ENCODE measurements at places on chromosomes 4 and X.

- no peak for DNase-seq
Measured at GRCh38 chr4:184672741-184673140, 23.2 kb downstream of the PRIMPOL start.

DNA sequence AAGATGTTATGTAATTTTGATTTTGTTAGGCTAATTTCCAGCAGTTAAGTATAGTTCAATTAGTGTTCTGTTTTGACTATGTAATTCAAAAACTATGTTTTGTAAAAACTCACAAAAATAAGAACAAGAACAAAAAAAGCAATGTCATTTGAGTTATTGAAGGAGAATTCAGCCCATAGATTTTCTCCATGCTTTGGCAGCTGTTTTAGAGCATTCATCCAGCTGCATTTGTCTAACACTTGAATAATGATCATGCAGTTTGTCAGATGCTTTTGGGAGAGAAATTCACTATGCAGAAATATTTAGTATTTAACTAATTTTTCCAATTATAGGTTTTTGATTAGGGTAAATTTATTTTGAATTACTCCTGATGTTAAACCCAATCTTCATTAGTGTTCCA lies 14.2 kb downstream of the CPE start:
- DNase-seq = no peak

- DNase-seq = no peak
Measured at GRCh38 chr4:186669159-186669731, 54.4 kb downstream of the FAT1 start.

- DNase-seq = no peak
Measured at GRCh38 chr4:185852961-185853360, 41.0 kb upstream of the SORBS2 start.

DNA sequence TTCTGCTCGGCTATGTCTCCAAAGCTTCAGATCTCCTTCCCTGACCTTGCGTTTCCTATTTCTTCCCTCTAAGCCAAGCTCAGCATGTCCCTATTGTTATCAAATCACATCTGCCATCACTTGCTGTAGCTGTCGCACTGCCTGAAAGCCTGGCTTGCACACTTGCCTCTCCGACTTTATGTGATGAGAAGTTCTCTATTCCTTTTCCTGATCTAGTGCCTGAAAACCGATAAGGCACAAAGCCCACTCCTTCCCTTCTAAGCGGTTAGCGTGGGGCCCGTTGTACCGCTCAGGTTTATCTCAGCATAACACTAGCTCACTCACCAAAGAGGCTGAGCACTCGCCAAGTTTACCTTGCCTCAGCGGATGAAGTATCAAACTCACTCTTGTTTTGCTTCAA lies 816 bp downstream of the NMU start:
- no peak for DNase-seq

- DNase-seq = no peak
Measured at GRCh38 chr4:128832243-128832625, 22.7 kb downstream of the JADE1 start.

DNA sequence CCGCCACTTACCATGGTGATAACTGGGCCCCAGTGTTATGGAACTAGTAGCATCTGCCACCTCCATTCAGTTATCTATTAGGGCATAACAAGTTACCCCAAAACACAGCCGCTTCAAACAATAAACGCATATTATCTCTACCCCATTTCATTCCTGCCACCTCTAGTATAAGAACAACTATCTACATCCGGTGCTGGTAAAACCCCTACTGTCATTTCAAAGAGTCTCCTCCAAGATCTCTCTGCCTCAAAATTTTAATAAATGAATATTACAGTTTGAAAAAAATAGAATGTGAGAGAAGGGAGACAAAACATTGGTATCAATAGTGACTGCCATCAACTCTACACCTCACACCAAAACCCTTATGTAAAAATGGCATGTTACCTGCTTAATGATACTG lies 35.5 kb upstream of the RBPJ start:
- no peak for DNase-seq

DNA sequence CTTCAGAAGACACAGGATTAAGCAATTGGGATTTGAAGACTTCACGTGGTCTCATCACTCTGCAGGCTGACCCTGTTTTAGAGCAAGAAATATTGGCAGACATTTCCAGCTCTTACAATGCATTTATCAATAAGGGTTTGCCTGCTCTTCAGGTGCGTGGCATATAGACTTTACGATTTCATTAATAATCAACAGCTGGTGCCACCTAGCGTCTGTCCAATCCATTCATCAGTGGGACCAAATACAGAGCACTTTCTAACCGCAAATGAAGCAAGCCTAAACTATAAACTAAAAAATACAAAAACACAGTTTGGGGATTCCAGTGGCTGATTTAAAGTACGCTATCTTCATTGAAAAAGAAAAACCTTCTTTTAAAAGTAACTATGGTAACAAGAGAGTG lies 125.4 kb upstream of the DMD start:
- no peak for DNase-seq

GRCh38 chr4:183011213-183011907 lies 87.7 kb upstream of the WWC2 start:
- no peak for DNase-seq

DNA sequence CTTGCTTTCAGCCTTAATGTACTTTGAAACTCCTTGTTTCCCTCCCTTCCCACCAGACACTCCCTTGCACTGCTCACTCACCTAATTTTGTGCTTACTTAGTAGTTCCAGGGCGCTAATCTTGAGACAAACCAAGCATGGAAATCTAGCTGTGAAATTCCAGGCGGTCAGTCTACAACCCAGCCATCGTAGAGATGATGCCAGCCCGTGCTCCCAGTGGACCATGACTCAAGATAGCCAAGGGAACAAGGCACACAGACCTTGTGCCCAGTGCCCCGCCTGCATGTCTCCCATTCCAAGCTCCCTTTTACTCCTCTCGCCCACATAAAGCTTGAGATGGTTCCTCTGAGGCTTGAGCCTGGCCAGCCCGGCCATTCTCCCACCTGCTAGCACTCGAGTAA lies 11.1 kb downstream of the TREX2 start:
- no peak for DNase-seq

GRCh38 chr4:150794706-150795105 lies 212.8 kb downstream of the MAB21L2 start:
- DNase-seq = no peak

DNA sequence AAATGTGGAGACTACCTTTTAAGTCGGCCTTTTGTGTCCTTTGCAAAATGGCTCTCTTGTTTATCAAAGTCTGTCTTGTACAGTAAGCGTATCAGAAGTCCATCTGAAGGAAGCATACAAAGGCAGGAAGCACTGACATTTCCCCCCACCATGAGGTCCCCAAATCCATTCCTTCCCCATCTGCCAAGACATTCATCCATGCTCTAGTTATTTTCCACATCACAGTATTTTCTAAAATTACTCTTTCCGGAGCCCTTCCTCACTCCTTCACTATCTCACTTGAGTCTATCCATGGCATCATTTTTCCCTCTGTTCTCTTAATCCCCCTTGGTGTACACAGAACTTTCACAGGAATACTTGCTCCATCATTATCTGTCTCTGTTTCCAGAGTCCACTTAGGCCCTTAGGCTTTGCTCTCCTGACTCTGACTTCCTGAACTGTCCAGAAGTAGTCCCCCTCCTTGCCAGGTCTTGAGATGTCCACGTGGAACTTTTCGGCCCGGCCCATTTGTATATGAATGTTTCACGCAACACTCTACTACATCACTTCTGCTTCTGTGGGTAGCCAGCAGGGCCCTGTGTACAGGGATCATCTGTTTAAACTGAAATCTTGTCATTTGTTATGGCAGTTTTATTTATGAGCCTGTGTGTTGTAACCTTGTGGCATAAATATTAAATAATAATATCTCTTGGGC lies 2.1 kb downstream of the SEL1L3 start:
- DNase-seq = no peak

- no peak for DNase-seq
Measured at GRCh38 chr4:73653695-73654106, 33.5 kb upstream of the RASSF6 start.

DNA sequence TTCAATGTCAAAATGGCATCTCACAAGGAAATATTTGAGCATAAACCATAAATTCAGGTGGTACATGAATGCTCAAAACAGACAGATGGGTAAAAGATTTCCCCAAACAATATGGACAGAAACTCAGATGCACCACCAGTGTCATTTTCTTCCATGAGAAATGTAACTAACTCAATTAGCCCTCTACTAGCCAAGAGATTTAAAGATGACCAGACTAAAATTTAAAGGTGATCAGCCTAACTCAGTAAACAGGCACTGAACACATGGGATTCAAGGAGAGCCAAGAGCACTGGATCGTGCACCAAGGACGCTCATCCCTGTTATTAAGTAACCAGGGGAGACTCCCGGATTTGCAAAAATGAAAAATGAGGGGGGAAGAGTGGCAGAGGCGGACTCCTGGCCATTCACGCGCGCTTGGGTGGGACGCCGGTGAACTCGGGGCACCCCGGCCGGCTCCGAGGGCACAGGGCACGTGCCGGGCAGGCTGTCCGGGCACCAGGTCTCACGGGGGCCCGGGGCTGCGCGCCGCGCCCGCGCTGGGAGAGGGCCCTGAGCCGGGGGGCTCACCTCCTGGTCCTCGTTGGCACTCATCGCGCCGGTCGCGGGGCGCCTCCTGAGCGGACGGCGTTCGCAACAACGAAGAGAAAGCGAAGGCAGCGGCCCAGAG lies 490 bp downstream of the RWDD4 start:
- no peak for DNase-seq

GRCh38 chr4:184479516-184479950 lies 5.2 kb upstream of the IRF2 start:
- DNase-seq = no peak

DNA sequence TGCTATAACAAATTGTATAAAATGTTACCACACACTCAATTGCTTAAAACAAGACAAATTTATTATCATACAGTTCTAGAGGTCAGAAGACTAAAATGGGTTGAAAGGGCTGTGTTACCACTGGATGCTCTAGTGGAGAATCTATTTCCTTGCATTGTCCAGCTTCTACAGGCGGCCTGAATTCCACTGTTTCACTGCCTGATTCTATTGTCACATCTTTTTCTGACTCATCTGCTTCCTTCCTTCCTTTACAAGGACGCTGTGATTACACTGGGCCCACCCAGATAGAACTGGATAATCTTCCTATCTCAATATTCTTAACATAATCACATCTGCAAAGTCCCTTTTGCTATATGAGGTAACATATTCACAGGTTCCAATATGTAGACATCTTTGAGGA lies 19.4 kb upstream of the ARMCX1 start:
- DNase-seq = no peak

GRCh38 chr4:164012396-164013027 lies 518.0 kb downstream of the TMA16 start:
- DNase-seq = no peak

DNA sequence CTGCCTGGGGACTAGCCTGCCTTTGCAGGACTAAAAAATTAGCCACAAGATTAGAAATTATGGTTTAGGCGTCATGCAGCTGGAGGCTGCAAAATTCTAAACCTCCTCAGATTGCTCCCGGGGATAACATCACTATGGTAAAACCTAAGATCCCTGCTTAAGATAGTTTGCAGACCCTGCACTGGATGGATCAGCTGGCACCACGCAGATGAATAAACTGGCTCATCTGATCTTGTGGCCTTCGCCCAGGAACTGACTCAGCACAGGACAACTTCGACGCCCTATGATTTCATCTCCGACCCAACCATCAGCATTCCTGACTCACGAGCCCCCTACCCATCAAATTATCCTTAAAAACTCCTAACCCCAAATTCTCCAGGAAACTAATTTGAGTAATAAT lies 482.4 kb downstream of the SPRY1 start:
- DNase-seq = no peak

- DNase-seq = no peak
Measured at GRCh38 chr4:83255584-83255983, 29.0 kb downstream of the COQ2 start.

- no peak for DNase-seq
Measured at GRCh38 chrX:131918839-131919238, 104.3 kb upstream of the STK26 start.

DNA sequence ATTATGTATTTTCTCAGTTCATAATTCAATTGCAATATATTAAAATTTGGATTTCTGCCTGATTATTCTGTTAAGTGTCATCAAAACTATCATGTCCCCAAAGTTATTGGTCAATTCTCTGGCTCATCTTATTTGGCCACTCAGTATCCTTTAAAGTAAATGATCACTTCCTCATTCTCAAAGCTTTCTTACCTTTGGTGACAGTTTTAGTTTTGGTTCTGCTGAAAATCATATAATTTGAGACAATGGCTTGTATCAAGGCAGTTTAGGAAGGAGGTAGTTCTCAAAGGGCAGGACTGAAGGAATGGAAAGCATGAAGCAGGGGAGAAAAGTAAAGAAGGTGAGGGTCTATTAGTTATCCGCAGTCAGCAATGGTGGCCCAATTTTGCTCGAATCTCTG lies 1832.1 kb downstream of the ARAP2 start:
- DNase-seq = no peak

DNA sequence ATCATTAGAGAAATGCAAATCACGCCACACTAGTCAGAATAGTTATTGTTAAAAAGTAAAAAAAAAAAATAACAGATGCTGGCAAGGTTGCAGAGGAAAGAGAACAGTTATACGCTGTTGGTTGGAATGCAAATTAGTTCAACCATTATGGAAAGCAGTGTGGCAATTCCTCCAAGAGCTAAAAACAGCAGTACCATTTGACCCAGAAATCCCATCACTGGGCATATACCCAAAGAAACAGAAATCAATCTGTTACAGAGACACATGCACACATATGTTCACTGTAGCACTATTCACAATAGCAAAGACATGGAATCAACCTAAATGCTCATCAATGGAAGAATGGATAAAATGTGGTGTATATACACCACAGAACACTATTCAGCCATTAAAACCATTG lies 388.7 kb upstream of the FMR1 start:
- DNase-seq = no peak

DNA sequence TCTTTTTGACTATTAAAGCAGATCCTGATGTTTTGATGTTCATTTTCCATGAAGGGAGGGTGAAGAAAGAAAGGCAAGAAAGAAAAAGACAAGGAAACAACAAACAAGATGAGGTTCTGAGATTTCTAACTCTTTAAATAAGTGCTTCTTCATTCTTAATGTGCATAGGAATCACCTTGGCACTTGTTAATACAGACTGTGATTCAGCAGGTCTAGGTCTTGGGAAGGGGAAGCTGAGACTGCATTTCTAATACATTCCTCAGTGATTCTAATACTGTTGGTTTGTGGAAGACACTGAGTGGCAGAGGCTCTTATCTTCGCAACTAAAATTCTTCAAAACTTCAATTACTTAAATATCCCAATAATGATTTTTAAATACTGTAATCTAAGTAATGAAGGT lies 95.2 kb upstream of the NAP1L5 start:
- DNase-seq = no peak

GRCh38 chr4:55321707-55322264 lies 24.3 kb upstream of the SRD5A3 start:
- peak; percentile 22 for DNase-seq

- DNase-seq = no peak
Measured at GRCh38 chrX:148535639-148536038, 35.2 kb downstream of the AFF2 start.
